ENCODE measurements at places on chromosomes 2 and 18.
A peak's percentile ranks its signal among the peaks of the same experiment; 100 is the strongest.

DNA sequence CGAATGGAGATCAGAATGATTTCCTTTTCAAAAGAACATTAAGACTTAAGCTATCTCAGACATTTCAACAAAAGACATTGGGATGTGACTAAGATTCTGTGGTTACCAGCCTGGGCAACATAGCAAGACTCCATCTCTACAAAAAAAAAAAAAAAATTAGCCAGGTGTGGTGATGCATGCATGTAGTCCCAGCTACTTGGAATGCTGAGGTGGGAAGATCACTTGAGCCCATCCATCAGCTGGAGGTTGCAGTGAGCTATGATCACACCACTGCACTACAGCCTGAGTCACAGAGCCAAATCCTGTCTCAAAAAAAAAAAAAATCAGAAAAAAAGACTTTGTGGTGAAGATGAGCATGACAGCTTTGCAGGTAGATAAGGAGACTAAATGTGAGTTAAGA is 12.8 kb downstream of the RNF103 start:
- no peak for DNase-seq

- DNase-seq = no peak
Observed at GRCh38 chr2:215277944-215278343, 33.9 kb upstream of the ATIC start.

- no peak for DNase-seq
Observed at GRCh38 chr2:72394541-72395070, 246.9 kb upstream of the CYP26B1 start.

DNA sequence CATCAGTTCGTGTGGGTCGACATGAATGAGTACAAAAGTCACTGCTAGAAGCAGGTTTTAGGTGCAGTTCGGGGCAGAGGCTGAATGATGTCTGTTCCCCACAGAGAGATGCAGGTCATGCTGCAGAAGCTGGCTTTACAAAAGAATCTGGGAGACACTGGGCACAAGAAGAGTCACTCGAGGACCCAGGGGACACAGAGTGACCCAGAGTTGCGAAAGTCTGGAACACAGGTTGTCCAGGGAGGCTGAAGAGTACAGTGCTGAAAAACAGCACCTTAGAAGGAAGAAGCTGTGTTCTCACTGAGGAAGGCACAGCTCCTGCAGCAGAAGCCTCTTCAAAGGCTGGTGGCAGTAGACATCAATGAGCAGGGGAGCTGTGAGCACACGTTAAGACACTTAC is 14.8 kb downstream of the CACNB4 start:
- DNase-seq = no peak

- no peak for DNase-seq
Observed at GRCh38 chr2:10054424-10054823, 11.1 kb downstream of the KLF11 start.

- no peak for DNase-seq
Observed at GRCh38 chr2:237591141-237591881, 777 bp upstream of the RAB17 start.

- no peak for DNase-seq
Observed at GRCh38 chr2:8835279-8835678, 2.1 kb downstream of the KIDINS220 start.

DNA sequence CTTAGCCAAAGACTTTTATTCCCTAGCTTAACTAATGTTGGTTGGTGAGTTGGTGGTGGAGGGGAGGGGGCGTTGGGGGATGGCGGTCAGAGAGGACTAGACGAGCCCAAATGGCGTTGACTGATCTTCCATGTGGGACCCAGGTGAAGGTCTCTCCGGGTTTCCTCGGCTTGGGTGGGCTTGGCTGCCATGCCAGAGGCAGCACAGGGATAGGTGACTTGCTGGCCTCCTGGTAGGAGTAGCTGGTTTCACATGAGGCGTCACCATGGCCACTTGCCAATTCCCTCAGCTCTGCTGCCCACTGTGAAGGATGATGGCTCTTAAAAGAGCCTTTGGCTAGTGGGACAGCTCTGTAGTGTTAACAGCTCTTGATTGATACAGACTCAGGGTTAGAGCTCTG is 1337.0 kb upstream of the FAM98A start:
- no peak for DNase-seq

DNA sequence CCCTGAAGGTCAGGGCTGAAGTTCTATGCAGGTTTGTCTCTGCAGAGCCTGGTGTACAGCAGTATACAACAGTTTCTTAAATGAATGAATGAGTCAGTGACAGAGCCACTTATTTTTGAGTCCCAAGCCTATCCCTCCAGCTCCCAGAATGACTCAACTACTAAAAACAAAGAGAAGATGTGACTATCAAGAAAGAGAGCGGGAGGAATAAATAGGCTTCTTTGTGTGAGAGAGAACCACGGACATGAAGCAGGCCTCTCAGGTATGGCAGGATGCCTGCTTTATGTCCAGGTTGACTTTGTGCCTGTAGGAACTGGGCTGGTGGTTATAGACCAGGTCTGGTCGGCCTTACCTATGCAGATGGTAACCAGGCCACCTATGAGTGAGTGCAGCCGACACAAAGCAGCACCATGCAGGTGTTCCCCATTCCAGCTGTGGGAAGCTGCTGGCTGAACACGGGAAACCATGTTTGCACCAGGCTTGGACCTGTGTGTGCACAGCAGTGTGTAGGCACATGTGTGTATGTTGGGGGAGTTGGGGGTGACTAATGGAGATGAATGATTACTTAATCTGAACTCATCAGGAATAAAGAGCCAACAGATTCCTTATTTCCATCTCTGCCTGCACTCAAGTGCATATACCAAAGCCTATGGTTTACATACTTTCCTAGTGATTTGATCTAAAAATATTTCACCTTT is 171.0 kb downstream of the OSR1 start:
- DNase-seq = no peak

DNA sequence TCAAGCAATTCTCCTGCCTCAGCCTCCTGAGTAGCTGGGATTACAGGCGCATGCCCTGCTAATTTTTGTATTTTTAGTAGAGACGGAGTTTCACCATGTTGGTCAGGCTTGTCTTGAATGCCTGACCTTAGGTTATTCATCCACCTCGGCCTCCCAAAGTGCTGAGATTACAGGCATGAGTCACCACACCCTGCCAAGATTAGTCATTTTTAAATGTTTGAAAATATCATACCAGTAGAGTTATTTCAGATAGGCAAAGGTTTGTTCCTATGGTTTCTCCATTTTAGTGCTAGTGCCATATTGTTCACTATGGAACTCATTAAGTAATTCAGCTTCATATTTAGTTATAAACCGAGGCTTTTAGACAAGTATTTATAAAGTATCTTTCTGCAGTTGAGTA is 52.3 kb downstream of the HIBCH start:
- DNase-seq = no peak

- DNase-seq = no peak
Observed at GRCh38 chr2:108575132-108575966, 41.1 kb downstream of the LIMS1 start.

DNA sequence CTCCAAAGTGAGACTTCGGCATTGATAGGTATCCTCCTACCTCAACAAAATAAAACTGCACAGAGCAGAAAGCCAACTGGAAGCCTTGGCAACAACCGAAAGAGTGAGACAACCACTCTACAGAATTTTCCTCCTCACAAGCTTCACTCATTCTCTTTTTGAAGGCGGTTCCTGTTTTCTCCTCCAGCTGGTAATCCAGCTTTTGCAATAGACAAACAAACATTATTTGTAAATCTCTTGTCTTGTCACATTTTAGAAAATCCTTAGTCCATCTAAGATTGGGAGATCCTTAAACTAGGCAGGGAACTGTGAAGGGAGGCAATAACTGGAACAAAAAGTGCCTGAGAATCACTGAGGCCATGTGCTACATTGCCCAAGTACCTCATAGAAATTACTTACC is 332.4 kb downstream of the BCL11A start:
- no peak for DNase-seq

DNA sequence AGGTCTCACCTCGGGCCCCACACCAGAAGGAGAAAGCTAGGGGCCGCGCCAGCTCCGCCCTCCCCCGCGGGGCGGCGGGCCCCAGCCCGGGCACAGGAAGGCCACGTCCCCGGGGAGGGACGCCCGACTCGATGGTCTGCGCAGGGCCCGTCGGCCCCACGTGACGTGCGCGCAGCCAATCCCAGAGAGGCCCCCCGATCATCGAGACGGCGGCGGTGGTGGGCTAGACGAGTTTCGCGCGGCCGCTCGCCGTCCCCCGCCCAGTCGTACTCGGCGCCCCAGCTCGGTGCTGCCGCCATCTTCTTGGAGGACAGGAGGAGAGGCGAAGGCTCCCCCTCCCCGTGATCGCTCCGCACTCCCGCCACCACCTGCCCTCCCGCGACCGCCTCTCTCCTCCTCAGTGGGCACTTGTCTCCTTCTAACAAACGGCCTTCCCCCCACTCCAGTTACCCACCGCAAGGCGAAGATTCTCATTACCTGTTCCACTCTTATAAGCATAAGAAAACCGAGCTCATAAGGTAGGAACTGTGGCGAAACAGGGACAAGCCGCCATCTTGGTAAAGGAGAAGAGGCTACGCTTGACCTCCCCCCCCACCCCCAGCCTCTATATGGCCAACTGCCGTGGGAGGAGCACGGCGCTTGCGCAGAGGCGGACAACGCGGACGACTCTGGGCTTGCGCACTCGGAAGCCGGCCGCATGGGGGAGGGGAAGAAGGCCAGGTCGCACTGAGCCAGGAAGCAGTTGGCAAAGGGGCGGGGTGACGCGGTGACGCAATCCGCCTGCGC is at the start of gene HDLBP:
HDLBP (minus strand) TSS at position 580 of the 786 bp plus-strand sequence. CDS start 48,803 bp downstream, outside the sequence.
- peak; percentile 99 for DNase-seq

- no peak for DNase-seq
Observed at GRCh38 chr2:174353004-174353403, 18.2 kb downstream of the SP9 start.

- DNase-seq = no peak
Observed at GRCh38 chr2:205858275-205858674, 176.0 kb downstream of the NRP2 start.

DNA sequence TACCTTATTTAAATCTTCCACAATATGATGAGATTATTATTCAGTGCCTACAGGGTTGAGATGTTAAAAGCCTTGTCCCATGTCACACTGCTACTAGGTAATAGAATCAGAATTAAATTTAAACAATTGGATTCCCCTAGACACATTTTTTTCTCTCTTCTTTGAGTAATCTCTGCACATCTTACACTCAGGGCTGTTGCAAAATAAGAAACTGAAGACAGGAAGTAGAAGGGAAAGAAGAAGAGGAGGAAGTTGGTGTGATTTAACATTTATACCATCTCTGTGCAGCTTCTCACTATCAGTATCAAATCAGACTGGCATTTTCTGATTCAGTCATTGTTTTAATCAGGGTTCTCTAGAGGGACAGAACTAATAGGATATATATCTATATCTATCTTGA is 677.6 kb downstream of the IRS1 start:
- no peak for DNase-seq

DNA sequence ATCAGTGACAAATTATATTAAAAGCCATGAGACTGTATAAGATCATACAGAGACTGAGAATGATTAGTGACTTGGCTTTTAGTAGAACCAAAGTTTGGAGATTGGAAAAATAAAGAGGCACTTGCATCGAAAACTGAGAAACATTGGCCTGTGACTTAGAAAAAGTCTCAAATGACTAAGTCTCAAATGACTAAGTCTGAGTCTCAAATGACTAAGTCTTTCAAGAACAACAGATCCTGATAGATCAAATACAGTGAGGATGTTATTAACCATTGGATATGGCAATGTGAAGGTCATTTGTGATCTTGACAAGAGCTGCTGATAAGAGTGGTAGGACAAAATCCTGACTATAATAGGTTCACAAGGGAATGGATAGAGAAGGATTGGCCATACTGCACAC is 135.5 kb upstream of the FANCL start:
- no peak for DNase-seq

GRCh38 chr18:51275712-51276476 is 78.4 kb upstream of the MEX3C start:
- peak; percentile 36 for DNase-seq

DNA sequence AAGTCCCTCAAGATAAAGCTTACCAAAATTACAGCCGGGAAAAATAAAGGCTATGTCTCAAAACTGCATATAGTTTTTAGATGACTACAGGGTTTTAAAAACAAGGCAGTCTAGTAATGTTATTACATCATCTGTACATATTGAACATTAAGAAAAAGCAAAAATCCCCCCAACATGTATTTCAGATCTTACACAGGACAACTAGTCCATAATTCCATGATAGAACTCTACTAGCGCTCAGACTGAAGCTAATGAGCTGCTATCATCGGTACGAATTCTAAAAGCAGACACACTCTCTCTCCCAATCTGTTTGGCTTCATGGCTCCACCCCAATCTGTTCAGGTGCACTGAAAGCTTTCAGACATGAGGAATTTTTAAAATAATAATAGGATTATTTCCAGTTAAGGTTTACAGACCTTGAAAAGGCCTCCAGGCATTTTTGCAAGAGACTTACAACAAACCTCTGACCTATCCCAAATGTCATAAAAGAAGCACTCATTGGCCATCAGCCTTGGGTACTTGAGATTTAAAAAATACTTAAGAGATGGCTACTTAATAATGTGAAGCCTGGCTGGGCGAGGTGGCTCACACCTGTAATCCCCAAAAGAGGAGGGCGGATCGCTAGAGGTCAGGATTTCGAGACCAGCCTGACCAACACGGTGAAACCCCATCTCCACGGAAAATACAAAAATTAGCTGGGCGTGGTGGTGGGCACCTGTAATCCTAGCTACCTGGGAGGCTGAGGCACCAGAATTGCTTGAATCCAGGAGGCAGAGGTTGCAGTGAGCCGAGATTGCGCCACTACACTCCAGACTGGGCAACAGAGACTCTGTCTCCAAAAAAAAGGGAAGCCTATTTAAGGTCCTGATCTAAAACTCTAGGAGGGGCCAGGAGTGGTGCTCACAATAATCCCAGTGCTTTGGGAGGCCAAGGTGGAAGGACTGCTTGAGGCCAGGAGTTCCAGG is 2.0 kb downstream of the NPC1 start:
- DNase-seq = no peak

DNA sequence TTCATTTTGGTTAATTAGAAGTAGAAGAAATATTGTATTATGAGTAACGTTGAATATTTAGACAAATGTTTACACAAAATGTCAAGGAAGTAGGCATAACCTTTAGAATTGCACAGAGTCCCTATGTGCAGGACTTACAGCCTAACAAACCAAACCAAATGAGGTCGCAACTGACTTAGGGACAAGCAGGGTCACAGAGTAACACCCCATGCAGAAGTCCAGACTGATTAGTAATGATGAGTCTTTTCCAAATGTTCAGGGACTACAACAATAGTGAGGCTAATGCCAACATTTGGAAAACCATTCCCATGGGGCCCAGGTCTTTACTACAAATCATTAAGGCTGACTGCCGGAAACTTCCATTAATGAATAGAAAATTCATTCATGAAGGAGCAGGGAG is 452.5 kb upstream of the CHAC2 start:
- no peak for DNase-seq

Measured in left ventricle myocardium inferior (tissue), 1 donor.